ENCODE measurements at places on chromosomes 16 and 17.

- DNase-seq: no peak
Observed at GRCh38 chr17:29622337-29623282, at the start of gene CORO6. TSS of gene CORO6 (minus strand) at chr17:29622912. CDS start at chr17:29621421, 1,491 bp downstream.

DNA sequence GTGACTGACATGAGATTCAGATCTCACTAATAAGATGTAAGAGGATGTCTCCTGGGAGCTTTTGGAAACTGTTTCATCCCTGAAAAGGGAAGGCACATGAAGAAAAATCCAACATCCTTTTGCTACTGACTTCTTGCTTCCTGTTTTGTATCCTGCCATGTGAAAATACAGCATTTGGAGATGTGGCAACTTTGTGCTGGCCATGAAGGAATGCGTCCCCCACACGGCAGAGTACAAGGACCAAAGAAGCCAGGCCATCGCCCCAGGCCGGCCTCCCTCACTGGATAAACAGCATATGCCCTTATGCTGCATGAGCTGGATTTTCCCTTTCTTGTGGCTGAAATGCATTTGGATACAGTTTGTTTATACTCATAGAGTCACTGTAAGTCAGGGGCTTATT, 5.5 kb upstream of the HASPIN start:
- DNase-seq: no peak

GRCh38 chr17:36494674-36495073, 8.2 kb downstream of the ZNHIT3 start:
- no peak for DNase-seq

- no peak for DNase-seq
Observed at GRCh38 chr17:82524540-82524939, 5.0 kb downstream of the FOXK2 start.

- no peak for DNase-seq
Observed at GRCh38 chr17:47815106-47815918, 6.3 kb downstream of the OSBPL7 start.

- DNase-seq: no peak
Observed at GRCh38 chr17:72916991-72917390, 175.5 kb downstream of the SLC39A11 start.

GRCh38 chr17:68777243-68777855, 176.2 kb upstream of the FAM20A start:
- DNase-seq: peak; percentile 67

DNA sequence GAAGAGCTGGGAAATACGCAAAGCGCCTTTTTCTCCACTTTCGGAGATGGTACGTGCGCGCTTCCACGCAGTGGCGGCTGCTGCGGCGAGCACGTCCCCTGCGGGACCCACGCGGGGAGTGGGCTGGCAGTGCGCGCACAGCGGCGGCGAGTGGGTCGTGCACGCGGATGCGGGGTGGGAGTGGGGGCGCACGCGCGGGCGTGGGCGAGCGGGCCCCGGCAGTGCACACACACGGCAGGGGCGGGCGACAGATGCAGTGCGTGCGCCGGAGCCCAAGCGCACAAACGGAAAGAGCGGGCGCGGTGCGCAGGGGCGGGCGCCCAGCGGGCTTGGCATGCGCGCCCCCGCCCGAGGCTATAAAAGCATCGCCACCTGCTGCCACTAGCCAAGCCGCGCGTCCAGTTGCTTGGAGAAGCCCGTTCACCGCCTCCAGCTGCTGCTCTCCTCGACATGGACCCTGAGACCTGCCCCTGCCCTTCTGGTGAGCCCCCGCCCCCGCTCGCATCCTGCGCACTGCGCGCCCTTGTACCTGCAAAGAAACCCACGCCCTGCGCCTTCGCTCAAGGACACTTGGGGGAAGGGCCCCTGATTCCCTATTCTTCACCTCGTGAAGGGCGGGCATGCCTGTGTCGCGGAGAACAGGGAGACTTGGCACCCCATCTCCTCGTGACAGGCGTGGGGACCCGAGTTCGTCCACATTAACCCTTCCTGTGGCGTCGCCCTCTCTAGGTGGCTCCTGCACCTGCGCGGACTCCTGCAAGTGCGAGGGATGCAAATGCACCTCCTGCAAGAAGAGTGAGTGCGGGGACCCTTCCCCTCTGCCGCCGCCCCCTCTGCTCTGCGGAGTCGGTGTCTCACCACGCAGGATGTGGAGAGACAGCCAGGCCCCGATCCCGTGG, at the start of gene MT3:
TSS of gene MT3 (plus strand) at position 388 of the 899 bp plus-strand sequence. CDS start at position 451, 63 bp downstream.
- DNase-seq: no peak
